Activated naive CD4-positive, alpha-beta T cell (primary cell): ENCODE measurements at places on chromosomes 1 and 21.
A peak's percentile ranks its signal among the peaks of the same experiment; 100 is the strongest.

- DNase-seq: no peak
Measured at GRCh38 chr21:44938772-44939531, 877 bp upstream of the SLX9 start.

DNA sequence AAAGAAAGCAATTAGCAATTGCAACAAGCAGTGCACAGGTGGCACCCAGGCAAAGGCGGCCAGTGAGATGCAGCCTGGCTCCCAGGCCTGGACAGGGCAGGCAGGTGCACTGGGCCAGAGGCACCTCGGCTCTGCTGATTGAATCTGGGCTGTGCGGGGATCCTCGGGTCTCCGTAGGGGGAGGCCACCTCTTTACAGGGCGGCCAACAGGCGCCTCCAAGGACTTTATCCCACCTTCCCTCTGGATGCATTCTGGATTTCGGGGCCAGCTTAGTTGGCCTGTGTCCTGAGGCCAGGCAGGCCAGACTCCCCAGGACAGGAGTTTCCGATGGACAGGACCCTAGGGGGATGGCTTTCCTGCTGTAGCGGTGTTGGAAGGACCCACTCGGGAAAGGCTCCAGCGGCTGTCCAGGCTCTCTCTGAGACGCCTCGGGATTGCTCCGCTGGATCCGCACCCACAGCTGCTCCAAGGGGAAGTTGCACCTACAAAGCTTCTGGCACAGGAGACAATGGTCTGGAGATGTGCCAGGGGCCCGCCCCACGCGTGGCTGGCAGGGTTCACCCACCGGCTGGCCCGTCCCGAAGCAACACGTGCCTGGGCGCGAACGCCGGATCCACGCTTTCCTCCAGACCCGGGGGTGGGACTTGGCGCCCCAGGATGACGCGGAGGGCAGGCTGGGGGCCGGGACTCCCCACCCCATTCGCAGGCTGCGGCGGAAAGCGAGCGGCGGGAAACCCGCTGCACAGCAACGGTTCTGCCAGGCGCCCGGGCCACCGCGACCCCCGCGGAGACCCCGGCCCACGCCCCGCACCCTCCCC is 810 bp downstream of the SLC19A1 start:
- peak; percentile 46 for DNase-seq

DNA sequence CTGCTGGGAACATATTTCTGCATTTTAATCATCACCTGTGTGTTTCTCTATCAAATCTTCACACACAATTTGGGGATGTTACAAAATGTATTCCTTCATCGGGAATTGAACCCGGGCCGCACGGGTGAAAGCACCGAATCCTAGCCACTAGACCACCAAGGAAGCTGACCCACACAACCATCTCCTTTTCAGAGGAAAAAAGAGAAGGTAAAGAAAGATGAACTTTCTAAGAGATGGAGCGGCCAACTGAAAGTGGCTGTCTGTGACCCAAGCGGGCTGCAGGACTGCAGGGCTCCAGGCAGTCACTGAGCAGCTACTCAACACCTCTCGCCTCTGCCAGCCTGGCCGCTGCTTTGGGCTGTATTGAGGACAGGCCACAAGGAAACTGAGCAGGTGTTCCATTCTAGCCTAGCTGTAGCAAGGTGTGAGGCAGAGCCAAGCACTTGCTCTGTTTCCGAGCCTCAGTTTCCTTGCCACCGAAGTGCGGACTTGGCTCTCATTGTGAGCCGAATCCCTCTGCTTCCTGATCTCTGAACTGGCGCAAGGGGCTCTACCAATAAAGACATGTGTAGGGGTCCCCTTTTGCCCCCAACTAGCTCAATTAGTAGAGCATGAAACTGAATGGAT is 156.9 kb upstream of the NBPF11 start:
- DNase-seq: no peak

- DNase-seq: no peak
Measured at GRCh38 chr1:3778590-3779264, 6.2 kb downstream of the SMIM1 start.

GRCh38 chr1:95388031-95388430 is 154.0 kb downstream of the RWDD3 start:
- no peak for DNase-seq

DNA sequence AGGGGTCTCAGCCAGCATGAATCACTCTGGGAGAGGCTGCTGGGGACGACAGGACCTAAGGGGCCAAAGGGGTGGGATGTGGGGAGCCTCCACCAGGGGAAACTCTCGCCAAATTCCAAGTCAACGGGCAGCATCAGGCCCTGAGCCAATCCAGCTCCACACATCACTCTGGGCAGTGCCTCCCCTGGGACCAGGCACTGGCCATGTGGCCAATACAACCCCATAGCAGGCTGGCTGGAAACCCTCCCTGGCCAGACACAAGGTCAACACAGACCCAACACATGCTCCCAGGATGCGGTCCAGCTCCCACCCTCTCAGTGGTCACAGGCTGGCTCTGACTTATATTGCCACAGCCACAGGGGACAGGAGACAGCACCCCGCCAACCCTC is 60.0 kb downstream of the MEGF6 start:
- DNase-seq: no peak

DNA sequence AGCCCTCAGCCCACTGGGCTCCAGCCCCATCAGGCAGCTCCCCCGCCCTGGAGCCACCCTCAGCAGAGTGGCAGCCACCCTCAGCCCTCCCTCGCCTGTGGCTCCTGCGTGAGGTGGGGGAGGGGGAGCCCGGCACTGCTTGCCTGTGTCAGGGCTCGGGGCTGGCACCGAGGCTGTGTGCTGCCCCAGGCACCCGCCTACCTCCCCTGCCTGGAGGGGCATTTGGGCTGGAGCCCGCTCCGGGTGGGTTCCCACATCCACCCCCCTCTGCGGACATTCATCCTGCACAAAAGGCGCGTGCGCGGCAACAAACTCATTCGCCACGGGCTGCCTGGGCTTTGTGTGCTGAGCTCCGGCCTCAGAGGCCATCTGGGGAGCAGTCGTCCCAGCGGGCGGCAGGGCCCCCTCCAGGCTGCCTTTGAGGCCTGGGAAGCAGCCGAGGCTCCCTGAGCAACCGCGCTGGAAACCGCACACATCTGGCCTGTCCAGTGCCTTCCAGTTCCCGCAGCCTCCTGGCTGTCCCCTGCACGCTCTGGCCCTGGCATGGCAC is 12.6 kb upstream of the TNFRSF14 start:
- DNase-seq: no peak

DNA sequence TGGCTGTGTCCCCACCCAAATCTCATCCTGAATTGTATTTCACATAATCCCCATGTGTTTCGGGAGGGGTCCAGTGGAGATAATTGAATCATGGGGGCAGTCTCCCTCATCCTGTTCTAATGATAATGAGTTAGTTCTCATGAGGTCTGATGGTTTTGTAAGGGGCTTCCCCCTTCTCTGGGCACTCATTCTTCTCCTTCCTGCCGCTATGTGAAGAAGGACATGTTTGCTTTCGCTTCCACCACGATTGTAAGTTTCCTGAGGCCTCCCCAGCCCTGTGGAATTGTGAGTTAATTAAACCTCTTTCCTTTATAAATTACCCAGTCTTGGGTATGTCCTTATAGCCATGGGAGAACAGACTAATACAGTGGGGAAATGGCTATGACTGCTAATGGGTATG is 72.7 kb upstream of the ZNF648 start:
- DNase-seq: no peak

GRCh38 chr1:156471496-156472490 is 28.8 kb downstream of the MEF2D start:
- DNase-seq: no peak

GRCh38 chr1:71565831-71566230 is 485.0 kb upstream of the ZRANB2 start:
- DNase-seq: no peak

- DNase-seq: no peak
Measured at GRCh38 chr21:30425826-30426225, at the start of gene KRTAP13-3. Gene KRTAP13-3, minus strand, starts transcription at chr21:30425926. Its CDS starts 14 bp downstream, at chr21:30425912.

DNA sequence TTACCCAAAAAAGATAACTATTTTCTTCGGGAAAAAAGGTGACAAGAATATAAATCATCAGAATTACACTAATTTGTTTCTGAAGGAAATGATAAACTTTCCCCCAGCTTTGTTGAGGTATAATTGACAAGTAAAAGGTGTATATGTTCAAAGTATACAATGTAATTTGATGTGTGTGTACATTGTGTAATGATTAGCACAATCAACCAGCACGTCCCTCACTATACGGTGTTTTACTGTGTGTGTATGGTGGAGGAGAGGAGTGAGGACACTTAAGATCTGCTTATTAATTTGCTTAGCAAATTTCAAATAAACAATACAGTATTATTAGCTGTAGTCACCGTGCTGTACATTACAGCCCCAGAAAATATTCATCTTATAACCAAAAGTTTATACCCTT is 77.7 kb downstream of the CAMTA1 start:
- DNase-seq: no peak

DNA sequence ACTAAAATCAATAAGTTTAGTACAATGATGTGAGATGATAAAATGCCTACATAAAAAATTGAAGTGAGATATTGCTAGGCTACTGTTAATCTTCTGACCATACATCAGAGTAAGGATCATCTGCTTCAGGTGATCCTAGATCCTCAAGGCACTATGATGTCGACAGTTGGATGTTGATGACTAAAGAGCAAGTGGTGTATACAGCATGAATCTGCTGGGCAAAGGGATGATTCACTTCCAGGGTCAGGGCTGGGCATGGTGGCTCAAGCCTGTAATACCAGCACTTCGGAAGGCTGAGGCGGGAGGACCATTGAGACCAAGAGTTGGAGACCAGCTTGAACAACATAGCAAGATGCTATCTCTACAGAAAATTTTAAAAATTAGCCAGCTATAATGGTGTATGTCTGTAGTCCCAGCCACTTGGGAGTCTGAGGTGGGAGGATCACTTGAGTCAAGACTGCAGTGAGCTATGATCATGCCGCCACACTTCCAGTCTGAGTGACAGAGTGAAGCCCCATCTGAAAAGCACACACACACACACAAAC is 24.6 kb downstream of the NUF2 start:
- no peak for DNase-seq

GRCh38 chr1:70410604-70411359 is at the start of gene CTH:
Gene CTH, plus strand, starts transcription at chr1:70411268. Its CDS starts 148 bp downstream, at chr1:70411416.
- peak; percentile 87 for DNase-seq

- DNase-seq: no peak
Measured at GRCh38 chr1:7482772-7483495, 288.2 kb upstream of the VAMP3 start.

- no peak for DNase-seq
Measured at GRCh38 chr1:41466146-41466545, 18.3 kb downstream of the EDN2 start.

GRCh38 chr1:199029401-199029800 is 390.6 kb downstream of the PTPRC start:
- DNase-seq: no peak

GRCh38 chr1:156437037-156437867 is 63.3 kb downstream of the MEF2D start:
- no peak for DNase-seq

DNA sequence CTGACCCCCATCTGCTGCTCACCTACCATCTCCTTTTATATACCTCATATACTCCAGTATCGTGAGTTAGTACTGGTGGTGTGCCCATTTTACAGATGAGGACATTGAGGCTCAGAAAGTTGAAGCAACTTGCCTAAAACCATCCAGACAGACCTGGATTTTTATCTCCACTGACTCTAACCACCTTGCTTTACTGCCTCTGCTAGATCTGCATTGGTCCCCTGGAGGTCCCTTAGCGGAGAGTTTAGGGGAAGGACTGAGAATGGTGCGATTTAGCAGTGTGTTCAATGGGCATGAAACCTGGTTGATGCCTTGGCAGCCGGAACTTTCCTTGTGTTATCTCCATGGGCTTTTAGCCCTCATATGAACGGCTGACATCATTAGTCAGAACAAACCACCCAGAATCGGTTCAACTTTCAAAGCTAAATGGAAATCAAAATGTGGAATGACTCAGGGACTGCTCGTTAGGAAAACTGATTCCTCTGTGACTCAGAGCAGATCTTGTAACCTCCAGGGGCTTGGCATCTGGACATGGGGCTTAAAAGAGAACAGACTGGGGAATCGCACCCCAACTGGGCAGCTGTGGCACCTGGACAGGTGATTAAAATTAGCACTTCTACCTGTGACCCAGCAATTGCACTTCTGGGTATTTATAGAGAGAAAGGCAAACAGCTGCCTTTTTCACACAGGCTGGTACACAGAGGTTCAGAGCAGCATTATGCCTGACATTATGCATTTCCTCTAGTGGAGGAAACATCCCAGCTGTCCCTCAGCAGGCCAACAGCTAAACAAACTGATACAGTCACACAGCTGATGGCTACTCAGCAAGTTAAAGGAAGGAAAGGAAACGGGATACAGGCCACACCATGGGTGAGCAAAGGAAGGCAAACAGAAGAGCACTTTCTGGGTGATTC is 25.3 kb downstream of the TMEM51 start:
- DNase-seq: no peak

DNA sequence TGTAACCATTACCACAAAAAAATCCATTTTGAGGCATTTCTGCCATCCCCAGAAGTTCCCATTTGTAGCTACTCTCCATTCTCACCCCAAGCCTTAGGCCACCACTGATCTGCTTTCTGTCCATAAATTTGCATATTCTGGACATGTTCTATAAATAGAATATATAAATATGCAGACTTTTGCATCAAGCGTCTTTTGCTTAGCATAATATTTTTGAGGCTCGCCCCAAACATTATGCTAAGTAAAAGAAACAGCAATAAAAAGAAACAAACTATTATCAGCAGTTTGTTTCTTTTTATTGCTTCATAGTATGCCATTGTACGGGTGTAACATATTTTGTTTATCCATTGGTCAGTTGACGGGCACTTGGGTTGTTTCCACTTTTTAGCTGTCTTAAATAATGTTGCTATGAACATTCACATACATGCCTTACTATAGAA is 7.9 kb downstream of the TFAP2E start:
- DNase-seq: no peak

GRCh38 chr1:234239936-234240335 is 133.3 kb upstream of the COA6 start:
- DNase-seq: no peak

DNA sequence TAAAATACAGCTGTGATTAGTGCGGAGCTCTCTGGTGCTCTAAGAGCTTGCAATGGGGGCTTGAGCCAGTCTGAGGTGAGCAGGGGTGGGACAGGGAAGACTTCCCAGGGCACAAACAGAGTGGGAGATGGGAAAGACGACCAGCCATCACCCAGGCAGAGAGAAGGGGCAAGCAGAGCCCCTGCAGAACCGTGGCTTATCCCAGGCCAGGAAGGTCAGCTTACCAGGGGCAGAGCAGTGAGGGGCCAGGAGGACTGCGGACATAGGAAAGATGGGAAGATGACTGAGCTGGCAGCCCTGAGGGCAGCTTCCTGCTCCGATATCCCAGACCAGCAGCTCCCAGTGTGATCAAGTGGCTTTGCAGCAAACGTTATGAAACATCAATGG is 55.4 kb upstream of the IFFO2 start:
- DNase-seq: no peak

GRCh38 chr1:99745061-99745460 is 21.4 kb downstream of the FRRS1 start:
- no peak for DNase-seq

- DNase-seq: no peak
Measured at GRCh38 chr1:24454673-24455072, 39.1 kb downstream of the NIPAL3 start.
